Thyroid gland (tissue), 4 donors: ENCODE measurements at places on chromosomes 11 and 22. TPM values are rescaled to one million over a fixed set of nuclear protein-coding genes. Genes with fewer than 3 reads are reported as not detected.

- no peaks in the 10 kb centered on the region for H3K4me1 ChIP-seq
- no peak for DNase-seq
- no peak overlapping the region for H3K4me3 ChIP-seq
Observed at GRCh38 chr11:33437529-33437928, 180.3 kb downstream of the HIPK3 start.

GRCh38 chr11:105024394-105024793 lies 1.4 kb upstream of the CASP5 start:
- no peak overlapping the region for H3K27ac ChIP-seq
- H3K36me3 ChIP-seq: peaks cover under 1% of the 10 kb centered on the region

GRCh38 chr22:42905217-42905616 lies 48.1 kb upstream of the ARFGAP3 start:
- H3K36me3 ChIP-seq: no peaks in the 10 kb centered on the region
- peak; percentile 44 for DNase-seq
- no peaks in the 10 kb centered on the region for H3K27me3 ChIP-seq
- H3K4me3 ChIP-seq: no peak overlapping the region

- peak overlapping the region; percentile 31 for H3K27ac ChIP-seq
- DNase-seq: peak; percentile 86
- H3K36me3 ChIP-seq: peaks cover 22% of the 10 kb centered on the region
- H3K4me3 ChIP-seq: no peak overlapping the region
- peaks cover 6% of the 10 kb centered on the region for H3K4me1 ChIP-seq
Observed at GRCh38 chr11:45930031-45930794, 7.8 kb downstream of the LARGE2 start.

The MMP7 gene
- 1.2 TPM for total RNA-seq
